ENCODE measurements at places on chromosomes 7 and 10.

- no peak for DNase-seq
Measured at GRCh38 chr7:14570750-14571607, 331.6 kb downstream of the DGKB start.

- no peak for DNase-seq
Measured at GRCh38 chr7:158633055-158633956, 45.7 kb upstream of the PTPRN2 start.

DNA sequence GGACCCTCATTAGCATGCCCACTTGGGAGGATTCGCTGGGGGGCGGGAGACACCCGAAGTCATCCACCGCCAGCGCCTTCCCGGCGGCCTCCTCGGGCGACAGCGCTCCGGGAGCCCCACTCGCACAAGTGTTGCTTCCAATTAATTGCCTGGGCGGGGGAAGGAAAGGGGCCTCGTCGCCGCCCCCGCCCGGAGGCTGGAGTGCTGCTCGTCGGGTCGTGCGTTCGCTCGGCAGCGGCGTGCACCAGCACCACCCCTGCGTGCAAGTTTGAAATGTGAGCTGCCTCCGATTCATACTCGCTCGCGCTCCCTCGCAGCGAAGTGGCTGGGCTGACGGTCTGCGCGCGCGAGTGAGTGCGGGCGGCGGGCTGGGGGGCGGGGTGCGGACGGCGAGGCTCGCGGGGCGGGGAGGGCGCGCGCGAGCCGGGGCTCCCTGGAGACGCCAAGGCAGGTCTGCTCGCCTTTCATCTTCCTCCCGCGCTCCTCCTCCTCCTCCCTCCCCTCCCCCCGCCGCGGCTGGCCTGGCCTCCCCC, 104.6 kb upstream of the PPIF start:
- DNase-seq, result peak; percentile 82

GRCh38 chr7:29518616-29519015, 45.0 kb upstream of the PRR15 start:
- no peak for DNase-seq

DNA sequence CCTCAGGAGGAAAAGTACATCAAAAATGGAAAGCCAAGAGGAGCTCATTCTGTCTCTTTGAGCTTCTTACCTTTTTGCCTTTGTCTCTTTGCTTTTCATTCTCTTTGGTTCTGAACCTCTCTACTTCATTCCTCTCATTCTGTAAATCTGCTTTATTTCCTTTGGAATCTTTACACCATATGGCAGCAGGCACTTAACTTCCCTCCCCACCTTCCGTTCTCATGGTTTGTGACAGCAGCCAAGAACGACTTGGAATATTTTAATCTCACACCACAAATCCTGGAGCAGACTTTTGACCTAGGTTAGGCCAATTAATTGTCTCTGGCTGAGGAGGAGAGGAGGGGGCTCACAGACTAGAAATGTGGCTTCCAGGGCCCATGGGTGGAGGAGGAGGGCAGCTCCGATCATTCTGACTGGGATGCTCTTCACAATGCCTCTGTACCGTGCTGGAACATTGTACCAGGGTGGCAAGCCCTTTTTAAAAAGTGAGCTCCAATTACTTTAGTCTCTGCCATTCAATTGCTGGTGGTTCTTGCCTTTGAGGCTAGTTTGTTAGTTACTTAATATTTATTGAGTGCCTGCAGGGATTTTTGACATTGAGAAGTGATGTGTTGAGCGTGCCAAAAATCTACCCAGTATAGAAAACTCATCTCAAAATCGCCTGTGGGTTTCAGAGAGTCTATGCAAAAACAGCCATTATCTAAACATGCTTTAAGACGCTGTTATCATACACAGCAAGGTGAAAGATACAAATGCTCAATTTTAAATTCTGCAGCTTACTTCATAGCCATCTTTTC, 386.6 kb downstream of the DPP6 start:
- DNase-seq, result no peak

- DNase-seq, result no peak
Measured at GRCh38 chr7:157565981-157566630, 229.3 kb downstream of the DNAJB6 start.

DNA sequence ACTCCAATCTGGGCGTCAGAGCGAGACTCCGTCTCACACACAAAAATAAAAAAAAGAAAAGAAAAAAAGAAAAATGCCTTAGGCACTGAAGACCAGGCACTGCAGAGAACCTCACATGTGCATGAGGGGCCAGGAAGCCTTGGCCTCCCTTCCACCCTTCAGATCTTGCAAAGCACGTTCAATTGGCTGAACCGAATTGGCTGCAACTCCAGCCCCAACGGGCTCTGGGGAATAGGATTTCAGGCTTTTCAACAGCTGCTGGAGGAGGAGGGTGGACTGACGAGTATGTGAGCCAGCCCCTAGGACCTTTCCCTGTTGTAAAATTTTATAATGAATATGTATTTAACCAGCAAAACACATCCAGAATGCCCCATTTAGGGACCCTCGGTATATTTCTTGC, 16.7 kb downstream of the TMEM120A start:
- no peak for DNase-seq

DNA sequence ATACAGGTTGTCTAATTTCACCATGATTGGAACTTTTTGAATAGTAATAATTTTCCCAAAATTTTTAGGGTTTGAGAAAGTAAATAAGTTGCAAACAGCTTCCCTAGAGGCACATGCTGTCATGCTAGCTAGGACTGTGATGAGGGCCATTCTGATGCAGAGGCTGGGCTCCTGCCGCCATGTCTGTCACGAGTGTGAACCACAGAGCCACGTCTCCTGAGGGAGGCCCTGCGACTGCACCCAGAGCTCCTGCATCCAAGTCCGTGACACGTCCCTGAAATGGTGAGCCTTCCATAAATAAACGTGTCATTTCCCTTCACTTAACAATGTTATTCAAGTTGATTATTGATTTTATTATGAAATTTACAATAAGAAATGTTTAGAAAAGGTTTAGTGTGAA, 40.0 kb downstream of the C10orf120 start:
- DNase-seq, result no peak

DNA sequence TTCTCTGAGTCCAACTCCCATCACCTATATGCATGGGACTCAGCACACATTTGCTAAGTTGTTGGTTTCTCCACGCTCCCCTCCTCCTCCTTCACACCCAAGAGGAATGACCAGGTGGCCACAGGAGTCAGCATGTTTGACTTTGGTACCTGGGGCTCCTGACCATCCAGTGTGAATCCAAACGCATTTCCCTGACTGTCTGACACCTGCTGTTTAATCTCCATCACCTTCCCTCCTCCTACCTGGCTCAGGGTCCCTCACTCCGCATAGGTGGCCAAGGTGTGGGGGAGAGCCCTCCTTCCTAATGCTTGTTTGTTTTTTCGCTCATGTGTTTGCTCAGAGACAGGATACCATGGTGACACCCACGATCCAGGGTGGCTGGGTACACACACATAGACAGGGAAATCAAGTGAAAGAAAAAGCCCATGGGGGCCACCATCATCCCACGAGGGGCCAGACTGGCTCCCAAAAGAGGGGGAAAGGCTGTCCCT, 194.9 kb downstream of the KCNMA1 start:
- DNase-seq, result no peak

- no peak for DNase-seq
Measured at GRCh38 chr7:30744075-30744417, 7.9 kb upstream of the INMT start.

DNA sequence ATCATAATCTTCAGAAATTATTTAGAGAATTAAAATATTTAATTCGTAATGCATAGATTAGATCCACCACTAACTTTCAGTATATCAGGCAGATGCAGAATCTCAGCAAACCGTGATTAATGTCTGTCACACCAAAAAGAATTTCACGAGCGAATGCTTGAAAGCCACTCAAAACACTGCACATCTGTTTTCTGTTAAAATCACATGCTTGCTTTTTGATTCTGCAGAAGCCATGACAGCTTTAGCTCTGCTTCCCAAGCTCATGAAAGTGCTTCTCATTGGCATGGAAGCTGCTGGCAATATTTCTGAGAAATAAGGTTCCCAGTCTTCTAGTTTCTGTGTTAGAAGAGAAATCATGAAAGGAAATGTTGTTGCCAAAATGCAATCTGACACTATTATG, 837.8 kb upstream of the LRRN3 start:
- peak; percentile 8 for DNase-seq

DNA sequence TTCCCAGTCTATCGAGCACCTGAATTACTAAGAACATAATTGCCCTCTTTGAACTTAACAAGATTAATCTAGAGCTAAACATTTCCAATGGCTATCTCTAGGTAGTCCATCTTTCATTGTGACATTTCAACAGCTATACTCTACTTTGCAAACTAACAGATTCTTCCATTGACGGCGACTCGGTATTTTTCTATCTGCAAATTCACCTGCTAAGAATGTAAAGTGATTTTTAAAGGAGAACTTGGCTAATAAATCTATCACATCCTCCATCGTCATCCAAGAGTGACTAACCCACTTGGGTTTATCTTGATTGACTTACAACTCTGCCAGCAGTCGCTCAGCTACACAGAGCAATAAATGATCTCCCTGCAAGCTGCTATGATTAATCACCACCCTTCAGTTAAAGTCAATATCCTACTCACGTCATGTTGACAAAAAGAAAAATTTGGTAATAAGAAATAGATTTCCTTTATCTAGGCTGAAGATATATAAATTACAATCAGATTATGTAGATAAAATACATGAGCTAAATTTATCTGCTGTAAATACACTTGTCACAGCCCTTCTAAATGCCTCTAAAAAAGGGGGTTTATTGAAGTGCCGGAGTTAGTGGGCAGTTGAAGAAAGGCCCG, 99.5 kb downstream of the SFMBT2 start:
- no peak for DNase-seq

GRCh38 chr10:3964516-3964915, 179.5 kb upstream of the KLF6 start:
- no peak for DNase-seq

- DNase-seq, result no peak
Measured at GRCh38 chr7:952548-953441, 1.7 kb downstream of the ADAP1 start.

GRCh38 chr10:127921753-127922145, 14.8 kb downstream of the PTPRE start:
- DNase-seq, result no peak

DNA sequence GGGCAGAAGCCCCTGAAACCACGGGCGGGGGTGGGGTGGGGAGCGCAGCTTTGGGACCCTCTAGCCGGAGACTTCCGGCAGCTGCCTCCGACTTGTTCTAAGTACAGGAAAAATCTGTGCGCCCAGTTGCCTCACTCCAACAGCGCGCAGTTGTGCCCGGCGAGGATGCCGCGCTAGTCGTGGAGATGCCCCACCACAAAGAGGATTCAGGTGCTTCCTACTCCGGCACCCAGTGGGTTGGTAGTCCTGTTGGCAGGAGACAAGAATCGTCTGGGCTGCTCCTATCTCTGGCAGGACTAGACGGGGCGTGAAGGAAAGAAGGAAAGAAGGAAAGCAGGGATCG, 465 bp upstream of the NPY start:
- DNase-seq, result peak; percentile 1

- no peak for DNase-seq
Measured at GRCh38 chr10:117170244-117170643, 27.0 kb upstream of the KCNK18 start.

DNA sequence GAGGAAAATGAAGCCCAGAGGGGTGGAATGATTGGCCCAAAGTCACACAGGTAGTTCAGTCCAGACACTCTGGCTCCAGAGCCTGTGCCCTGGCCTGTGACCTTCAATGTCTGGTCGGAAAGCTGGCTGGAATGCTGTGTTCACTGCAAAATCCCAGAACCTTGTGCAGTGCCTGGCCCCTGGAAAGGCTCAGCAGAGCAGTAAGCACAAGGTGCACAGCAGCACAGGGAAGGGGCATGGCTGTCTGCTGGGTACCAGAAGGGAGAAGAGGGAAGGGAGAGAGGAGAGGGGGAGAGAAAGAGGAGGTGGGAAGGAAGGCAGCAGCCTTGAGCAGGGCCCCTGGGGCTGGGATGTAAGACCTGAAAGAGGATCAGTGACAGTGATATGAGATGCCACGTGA, 28.4 kb upstream of the C10orf71 start:
- no peak for DNase-seq

GRCh38 chr7:99313204-99313573, 12.5 kb upstream of the ARPC1A start:
- no peak for DNase-seq

DNA sequence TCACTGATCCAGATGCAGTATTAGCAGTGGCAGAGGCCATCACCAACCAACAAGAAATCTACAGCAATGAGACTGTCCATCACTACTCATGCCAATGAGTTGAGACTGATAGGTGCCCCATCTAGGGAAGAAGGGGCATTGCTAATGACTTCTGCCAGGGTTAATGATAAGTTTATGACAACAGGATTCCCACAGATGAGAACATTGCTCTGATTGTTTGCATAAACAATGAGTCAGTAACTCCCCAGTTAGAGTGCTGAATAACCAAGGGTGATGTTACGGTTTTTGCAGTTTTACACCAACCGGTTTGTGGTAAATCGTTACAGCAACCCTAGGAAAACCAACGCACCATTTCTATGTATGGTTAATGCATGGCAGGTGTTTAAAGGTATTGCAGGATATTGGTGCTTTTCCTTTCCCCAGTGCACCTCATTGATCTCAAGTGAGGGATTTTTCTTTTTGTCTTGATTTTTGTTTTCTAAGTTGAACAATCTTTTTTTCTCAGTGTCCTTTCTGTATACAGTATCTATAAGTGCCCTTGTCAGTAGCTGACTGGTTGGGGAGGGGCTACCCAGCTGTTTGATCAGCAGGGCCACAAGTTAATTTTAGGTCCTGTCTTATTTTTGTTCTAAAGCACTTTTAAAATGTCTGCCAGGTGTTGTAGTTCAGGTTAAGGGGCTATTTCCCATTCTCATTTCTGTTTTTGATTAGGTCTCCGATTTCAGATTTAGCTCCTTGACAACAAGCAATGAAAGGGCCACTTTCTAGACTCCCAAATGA, 3.9 kb upstream of the CSGALNACT2 start:
- DNase-seq, result no peak

DNA sequence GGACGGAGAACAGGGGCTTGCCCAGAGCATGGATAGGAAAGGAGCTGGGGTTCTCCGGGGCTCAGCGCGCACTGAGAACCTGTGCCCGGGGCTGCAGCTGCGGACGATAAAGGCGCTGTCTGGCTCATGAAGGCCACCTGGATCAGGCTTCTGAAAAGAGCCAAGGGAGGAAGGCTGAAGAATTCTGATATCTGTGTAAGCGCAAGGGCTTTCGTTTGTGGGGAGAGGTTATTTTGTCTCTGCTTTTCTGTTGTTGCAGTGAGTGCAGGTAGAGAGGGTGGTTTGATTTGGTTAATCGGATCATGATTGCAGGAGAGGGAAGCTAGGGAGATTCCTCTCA, 250.5 kb downstream of the NSUN6 start:
- no peak for DNase-seq

DNA sequence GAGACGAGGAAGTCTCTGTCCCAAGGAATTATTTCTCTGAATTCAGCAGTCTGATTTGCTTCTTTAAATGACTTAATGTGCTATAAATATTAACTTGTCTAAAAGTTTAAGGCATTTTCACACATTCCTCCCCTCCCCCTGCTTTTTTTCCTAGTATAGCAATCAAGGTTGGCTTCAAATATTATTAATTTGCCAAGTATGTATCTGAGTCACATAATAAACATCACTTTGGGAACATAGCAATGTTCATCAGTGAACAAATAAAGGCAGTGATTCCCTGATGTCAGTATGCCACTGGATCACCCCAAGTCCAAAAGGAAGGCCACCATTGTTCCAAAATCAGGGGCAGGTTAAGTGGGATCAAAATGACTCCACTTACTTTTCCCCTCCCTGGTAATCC, 40.5 kb downstream of the PDE6C start:
- peak; percentile 26 for DNase-seq
